ENCODE measurements at places on chromosomes 5 and 9.

DNA sequence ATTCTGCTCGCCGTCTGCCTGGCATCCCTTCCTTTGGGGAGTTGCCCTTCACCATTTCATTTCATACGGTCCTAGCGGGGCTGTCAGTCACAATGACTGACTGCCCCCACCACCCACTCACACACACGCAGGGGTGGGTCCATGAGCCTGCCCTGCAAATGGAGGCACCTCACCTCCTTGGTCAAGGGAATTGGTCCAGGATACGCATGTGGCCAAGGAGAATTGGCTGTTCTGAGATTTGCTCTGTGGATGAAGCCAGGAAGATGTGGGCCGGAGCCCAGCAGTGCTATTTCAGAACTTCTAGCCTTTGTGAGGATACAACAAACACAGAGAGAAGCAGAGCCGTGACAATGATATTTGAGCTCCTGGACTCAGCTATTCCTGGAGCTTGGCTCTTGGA is 17.0 kb downstream of the C1QTNF2 start:
- no peak for DNase-seq

DNA sequence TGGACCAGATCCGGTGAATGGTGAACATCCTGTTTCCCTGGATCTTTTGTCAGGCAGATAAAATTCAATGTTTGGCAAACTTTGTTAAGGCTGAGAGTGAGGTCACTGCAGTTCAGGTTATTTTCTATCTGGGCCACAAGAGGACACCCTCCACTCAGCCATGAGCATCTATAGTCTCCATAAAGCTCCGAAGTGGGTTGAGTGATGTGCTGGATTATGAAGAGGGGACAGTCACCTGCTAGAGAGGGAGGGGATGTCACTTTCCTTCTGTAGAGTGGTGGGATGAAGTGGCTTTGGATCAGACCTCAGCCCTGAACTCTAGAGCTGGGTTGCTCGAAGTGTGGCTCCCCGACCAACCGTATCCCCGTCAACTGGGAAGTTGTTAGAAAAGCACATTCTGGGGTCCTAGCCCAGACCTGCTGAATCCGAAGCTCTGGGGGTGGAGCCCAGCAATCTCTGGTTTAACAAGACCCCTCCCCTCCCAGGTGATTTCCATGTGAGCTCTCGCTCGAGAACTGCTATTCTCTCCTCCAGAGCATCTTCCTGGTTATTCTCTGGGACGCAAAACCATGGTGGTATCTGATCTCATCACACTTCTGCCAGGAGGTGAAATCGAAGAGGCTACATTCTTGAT is 31.8 kb upstream of the FGF1 start:
- no peak for DNase-seq

GRCh38 chr9:120714846-120715388 is 647 bp upstream of the MEGF9 start:
- no peak for DNase-seq

DNA sequence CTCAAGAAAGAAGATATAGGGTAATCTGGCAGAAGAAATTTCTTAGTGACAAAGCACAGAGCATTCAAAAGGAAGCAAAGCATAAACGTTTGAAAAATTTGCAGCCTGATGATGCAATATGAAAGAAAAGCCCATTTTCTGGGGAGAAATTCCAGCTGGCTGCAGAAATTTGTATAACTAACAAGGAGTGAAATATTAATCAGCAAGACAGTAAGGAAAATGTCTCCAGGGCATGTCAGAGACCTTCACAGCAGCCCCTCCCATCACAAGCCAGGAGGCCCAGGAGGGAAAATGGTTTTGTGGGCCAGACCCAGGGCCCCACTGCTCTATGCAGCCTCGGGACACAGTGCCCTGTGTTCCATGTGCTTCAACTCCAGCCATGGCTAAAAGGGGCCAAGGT is 359.4 kb downstream of the HINT1 start:
- no peak for DNase-seq

DNA sequence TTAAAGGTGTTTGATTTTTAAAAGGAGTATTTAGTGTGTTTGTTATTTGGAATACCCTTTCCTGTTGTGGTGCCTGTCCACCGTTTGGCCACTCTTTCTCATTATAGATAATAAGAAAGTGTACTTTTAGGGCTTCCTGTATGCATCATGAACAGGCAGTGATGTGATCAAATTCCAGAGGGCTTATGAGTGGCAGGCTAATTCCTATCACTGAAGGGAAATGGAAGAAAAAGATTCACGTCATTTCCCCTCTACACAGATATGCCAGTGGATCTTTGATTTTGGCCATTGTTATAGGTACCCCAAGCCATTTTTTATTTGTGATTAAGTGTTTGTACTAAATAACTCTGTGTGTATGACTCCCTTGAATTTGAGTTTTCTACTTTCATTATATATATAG is 37.1 kb downstream of the RPS6 start:
- DNase-seq = no peak

GRCh38 chr5:153447534-153447933 is 42.9 kb upstream of the GRIA1 start:
- DNase-seq = no peak

DNA sequence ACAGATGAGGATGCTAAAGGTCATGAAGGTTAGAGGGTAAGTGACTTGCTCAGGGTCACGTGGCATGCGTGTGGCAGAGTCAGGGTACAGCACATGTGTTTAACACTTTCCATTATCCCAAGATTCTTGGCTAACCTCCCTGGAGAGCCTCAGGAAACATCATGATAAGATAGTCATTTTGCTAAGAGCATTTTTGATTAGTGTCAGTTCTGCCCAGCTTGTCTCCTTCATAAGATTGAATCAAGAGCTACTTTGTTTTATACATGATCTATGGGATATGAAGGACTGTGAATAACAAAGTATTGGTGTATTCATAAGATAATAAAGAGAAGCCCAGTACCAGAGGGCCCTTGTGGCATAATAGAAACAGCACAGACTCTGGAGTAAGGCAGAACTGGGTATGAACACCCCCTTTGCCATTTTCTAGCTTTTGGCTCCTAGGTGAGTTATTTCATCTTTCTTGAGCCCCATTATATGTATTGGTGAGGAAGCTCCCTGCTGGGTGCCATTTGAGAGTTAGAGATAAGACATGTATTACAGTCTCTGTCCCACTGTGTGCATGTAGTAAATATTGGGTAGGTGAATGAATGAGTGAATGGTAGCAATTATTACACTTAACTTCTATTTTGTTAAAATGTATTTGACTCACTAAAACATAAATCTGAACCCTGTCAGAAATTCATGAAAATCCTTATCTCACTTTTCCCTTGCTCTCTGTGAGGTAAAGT is 16.1 kb downstream of the PTPDC1 start:
- DNase-seq = no peak

DNA sequence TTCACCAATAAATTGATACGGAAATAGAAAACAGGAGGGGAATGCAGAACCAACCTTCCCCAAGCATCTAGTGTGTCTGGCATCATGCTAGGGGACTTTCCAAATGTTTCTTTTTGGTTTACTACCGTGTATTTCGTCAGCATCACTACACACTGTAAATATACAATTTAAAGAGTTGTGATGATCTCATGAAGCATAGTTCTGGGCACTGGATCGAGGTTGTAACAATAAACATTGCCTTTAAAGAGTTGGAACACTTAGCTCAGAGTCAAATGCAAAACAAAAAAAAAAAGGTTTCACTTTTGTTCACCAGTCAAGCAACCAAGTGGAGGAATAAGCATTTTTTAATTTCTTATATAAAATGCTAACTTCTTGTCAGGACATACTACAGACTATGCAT is 2.9 kb upstream of the SCAI start:
- no peak for DNase-seq

DNA sequence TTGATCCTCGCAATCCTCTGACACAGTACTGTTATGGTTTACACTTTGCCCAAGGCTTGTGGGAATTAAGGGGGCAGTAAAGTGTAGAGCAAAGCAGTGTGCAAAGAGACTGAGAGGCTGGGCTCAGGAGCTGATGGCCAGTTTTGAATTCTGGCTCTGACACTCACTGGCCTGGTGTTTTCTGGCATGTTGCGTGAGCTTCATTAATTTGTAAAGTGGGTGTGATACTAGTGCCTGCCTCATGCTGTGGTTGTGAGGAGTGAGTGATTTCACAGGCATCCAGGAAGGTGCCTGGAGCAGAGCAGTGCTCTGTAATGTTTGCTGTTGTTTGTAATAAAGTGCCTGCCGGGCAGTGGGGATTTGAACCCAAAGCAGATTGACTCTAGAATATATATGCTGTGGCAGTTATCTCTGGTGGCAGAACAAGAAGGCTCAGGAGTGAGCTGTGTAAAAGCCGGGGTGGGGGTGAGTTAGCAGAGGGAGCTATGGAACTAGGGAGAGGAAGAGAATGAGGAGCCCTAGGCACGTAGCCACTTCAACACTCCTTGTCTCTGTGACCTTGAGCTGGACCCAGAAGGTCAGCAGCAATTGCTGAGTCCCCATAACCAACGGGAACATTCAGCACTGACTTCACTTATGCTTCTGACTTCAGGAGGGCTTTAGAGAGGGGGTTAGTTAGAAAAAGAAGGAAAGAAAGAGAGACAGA is 108.5 kb downstream of the DOCK2 start:
- DNase-seq = no peak

GRCh38 chr9:133700819-133701320 is 37.3 kb downstream of the SARDH start:
- DNase-seq = no peak

DNA sequence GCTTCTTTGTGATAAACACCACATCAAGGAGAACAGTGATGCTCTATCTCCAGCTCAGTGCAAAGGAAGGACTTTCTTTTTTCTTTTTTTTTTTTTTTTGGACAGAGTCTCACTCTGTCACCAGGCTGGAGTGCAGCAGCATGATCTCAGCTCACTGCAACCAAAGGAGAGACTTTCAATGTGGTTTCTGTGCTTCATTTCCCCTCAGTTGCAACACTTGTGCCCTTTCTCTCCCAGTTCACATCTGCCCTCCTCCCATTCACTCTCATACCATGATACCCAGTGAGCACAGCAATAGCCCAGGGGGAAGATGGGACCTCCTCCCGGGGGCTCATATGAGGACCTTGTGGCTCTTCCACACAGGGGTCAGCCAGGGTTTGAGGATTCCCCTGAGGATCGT is 110.0 kb downstream of the MTRR start:
- DNase-seq = no peak

DNA sequence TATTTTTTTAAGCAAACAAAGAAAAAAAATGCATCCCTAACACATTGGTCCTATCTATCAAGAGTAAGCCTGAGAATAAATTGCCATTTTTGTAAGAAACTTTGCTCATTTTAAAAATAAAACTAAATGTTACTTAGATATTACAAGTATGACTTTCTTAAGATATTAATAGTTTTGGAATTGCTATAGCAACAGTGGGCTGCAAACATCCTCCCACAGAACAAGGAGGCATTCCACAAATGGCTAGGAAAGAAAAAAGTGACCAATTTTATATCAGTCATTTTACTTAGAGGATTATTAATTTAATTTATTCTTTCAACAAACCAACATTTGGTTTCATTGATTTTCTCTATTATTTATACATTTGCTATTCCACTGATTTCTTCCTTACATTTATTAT is 63.7 kb downstream of the LURAP1L start:
- DNase-seq = no peak

- no peak for DNase-seq
These were observed 148.1 kb downstream of the ACTBL2 start for GRCh38 chr5:57334475-57334874.

DNA sequence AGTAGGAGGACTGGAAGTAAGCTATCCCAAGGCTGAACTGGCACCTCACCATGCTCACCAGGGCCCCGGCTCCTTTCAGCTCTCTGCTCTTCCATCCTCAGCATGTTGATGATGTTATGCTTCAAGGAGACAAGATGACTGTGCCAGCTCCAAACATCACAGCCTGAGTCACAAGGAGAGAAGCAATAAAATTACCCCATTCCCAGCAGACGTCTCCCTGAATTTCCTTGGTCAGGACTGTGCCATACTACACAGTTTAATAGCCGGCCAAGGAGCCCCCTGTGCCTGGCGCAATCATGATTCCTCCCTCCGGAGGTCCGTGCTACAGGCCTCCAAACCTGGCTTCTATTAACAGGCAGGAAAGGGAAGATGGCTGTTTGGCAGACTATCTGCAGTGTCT is 51.2 kb upstream of the ROR2 start:
- DNase-seq = no peak

GRCh38 chr9:84382720-84383119 is 42.2 kb upstream of the SLC28A3 start:
- DNase-seq = no peak

DNA sequence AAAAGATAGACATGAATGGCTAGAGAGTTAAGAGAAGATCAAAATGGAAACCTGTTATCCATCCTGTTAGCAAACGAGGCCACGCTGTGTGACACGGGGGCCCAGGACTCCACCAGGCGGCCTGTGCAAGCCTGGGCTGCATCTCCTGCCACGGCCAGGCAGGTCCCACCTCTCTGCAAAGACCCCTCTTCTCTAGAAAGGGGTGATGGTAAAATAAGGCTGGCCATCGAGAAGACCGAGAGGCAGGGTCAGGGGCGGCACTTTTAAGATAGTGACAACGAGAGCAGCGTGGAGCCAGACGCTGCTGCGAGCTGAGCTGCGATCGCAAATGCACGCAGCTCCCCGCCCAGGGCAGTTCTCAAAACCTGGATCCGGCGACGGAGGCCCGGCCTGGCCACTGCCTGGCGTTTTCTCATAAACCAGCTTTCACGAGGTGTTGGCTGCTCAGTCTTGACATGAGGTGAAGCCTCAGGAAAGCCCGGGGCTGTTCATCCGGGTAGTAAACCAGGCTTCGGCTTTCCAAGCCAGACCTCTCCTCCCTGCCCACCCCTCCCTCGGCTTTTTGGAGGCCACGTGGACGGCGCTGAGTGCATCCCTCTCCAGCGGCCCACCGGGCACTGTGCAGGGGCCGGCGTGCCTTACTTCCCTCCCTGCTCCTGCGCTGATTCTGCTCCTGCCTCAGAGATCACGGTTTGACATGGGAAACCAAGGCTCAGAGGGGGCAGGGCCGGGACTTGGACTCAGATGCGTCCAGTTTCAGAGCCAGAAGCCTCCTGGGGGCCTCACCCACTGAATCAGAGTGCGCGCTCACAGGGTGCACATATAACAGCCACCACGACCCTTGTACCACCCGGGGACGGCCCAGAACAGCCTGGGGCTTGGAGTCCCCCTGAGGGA is 151.6 kb upstream of the PHYKPL start:
- no peak for DNase-seq

DNA sequence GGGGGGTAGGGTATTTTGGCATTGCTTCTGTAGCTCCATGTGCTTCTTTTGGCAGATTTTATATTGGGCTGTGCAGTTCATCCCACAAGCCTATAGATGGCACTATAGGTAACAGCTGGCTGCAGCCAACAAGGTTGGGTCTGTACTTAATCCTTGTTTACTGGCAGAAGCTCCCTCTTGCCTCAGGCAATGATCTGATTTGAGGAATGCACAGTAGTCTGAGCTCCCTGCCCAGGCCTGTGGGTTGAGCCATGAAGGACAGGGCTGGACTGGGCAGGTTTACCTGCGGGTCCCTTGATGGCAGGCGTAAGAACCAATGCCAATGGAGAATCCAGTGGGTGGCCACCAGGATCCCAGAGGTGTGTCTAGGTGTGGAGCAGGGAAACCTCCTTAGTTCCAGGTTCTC is 11.7 kb upstream of the OR1J2 start:
- DNase-seq = peak; percentile 25
